Aortic smooth muscle cell (primary cell): ENCODE measurements at places on chromosomes 1 and 21. TPM values are rescaled to one million over a fixed set of nuclear protein-coding genes. Genes with fewer than 3 reads are reported as not detected.

Gene RGS4
- 628 and 1,199 TPM in 2 replicates for total RNA-seq

Gene IGSF9
- not detected in 2 replicates for total RNA-seq

Gene SLC1A7
- 0.13 and 0.25 TPM in 2 replicates for total RNA-seq

Gene MCOLN2
- total RNA-seq: 2.6 and 4.6 TPM in 2 replicates

Gene SELL
- 0.79 and 0.81 TPM in 2 replicates for total RNA-seq

Gene MCOLN3
- 3.4 and 5.3 TPM in 2 replicates for total RNA-seq

Gene ARV1
- total RNA-seq: 15.7 and 17.1 TPM in 2 replicates

Gene KRTAP7-1
- total RNA-seq: not detected in 2 replicates

Gene PYHIN1
- not detected in 2 replicates for total RNA-seq

Gene TFF3
- total RNA-seq: 0.68 TPM in 1 of 2 replicates, not detected in the other

Gene GDAP2
- total RNA-seq: 17.6 and 23.3 TPM in 2 replicates

Gene MRTO4
- 14.5 and 27.5 TPM in 2 replicates for total RNA-seq

Gene PROK1
- not detected in 2 replicates for total RNA-seq

Gene VANGL2
- not detected in 2 replicates for total RNA-seq

Gene ZNF670
- total RNA-seq: 1.2 and 1.7 TPM in 2 replicates

Gene CDCA8
- 4.5 and 6.1 TPM in 2 replicates for total RNA-seq

Gene MFSD2A
- 0.62 and 1.8 TPM in 2 replicates for total RNA-seq

Gene SYCP1
- not detected in 2 replicates for total RNA-seq

Gene GPR137B
- total RNA-seq: 11.3 and 15.7 TPM in 2 replicates

Gene GSTM1
- 11.4 TPM in 1 of 2 replicates, not detected in the other for total RNA-seq
